Activated naive CD8-positive, alpha-beta T cell treated with anti-CD3 and anti-CD28 coated beads, Interleukin-2, amount 50 U/mL, for 24 hours (primary cell): ENCODE measurements at places on chromosomes 16 and 17.

DNA sequence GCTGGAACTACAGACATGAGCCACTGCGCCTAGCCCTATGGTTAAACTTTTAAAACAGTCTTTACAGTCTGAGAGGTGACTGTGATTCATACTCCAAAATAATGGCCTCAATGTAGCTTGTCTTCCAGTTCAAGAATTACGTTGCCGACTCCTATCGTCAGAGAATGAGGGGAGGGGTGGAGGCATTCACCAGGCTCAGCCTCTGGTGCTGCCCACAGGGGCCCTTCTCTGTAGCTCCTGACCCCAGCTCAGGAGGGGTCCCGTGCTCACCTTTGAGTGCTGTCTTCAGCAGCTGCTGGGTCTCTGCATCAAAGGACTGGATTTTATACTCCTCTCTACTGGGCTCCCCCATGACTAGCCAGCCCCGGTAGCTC is 1.2 kb downstream of the MIF4GD start:
- H3K27ac ChIP-seq: peak overlapping the region; percentile 80
- H3K4me1 ChIP-seq: peaks cover 28% of the 10 kb centered on the region
- H3K4me3 ChIP-seq: peak overlapping the region; percentile 82
- DNase-seq: no peak

- H3K4me3 ChIP-seq: no peak overlapping the region
- no peaks in the 10 kb centered on the region for H3K27me3 ChIP-seq
- peaks cover 45% of the 10 kb centered on the region for H3K36me3 ChIP-seq
These were observed 8.1 kb downstream of the NDE1 start for GRCh38 chr16:15658149-15658548.

GRCh38 chr17:7111784-7112509 is 2.7 kb downstream of the ASGR2 start:
- no peaks in the 10 kb centered on the region for H3K27me3 ChIP-seq
- H3K36me3 ChIP-seq: no peaks in the 10 kb centered on the region
- H3K27ac ChIP-seq: no peak overlapping the region
- DNase-seq: no peak

DNA sequence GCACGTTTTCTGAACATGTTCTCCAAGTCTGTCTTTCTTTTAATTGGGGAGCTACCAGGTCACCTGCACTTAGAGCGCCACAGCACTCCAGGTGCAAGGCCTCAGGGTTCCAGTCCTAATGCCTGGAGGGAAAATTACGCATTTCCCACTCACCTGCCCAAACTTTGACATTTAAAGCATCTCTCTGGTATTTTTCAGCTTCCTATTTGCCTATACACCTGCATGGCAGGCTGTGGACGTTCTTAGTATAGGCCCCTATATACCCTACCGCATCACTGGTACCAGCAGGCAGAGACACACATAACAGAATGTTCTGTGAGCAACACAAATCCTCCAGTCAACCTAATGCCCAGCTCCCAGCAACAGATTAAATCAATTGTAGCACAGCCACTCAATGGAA is 213.3 kb downstream of the MRTFB start:
- H3K4me1 ChIP-seq: peaks cover 17% of the 10 kb centered on the region
- H3K27me3 ChIP-seq: no peaks in the 10 kb centered on the region
- peaks cover 2% of the 10 kb centered on the region for H3K36me3 ChIP-seq
- no peak for DNase-seq

- no peaks in the 10 kb centered on the region for H3K27me3 ChIP-seq
- no peak for DNase-seq
- no peak overlapping the region for H3K4me3 ChIP-seq
These were observed 11.2 kb downstream of the GAA start for GRCh38 chr17:80112471-80113032.

GRCh38 chr17:40329839-40330794 is 21.1 kb downstream of the RARA start:
- peaks cover 90% of the 10 kb centered on the region for H3K4me1 ChIP-seq
- DNase-seq: peak; percentile 37
- H3K27ac ChIP-seq: peak overlapping the region; percentile 49
- H3K36me3 ChIP-seq: peaks cover 23% of the 10 kb centered on the region

DNA sequence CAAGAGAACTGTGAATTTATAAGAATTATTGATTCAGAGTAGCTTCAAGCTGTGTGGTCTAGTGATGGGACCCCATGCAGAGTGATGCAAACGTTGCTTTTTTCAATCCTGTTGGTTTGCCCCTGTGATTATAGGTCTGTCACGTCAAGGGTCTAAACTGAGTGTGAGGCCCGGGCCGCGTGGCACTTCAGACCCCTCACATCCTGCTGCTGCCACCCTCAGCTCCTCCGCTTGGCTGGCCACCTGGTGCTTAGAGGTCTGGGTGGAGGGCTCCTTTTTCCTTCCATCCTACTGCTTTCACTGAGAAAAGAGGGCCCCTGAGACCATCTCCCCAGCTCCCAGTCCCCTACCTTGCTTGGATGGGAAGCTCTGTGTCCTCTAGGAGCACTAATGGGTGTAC is 12.0 kb downstream of the MYL4 start:
- H3K4me3 ChIP-seq: no peak overlapping the region
- H3K27me3 ChIP-seq: no peaks in the 10 kb centered on the region
- H3K4me1 ChIP-seq: peaks cover 42% of the 10 kb centered on the region
- DNase-seq: no peak
- H3K36me3 ChIP-seq: no peaks in the 10 kb centered on the region

DNA sequence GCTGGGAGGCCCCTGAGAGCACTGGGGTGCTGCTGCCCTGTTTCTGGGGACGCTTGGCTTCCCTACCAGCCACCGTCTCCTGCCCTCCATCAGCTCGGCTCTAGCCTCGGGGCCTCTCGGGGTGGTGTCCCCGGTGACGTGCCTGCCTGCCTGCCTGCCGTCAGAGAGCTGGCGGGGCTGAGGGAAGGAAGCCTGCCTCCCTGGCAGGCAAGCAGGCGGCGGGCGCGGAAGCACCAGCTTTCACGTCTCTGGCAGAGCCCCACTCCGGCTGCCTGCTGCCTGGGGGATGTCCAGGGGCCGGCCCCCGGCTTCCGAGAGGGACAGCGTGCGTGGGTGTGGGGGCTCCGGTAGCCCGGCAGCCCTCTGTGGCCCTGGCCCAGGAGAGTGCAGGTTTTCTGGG is 9.3 kb downstream of the CENPX start:
- no peak for DNase-seq
- H3K4me1 ChIP-seq: peaks cover 4% of the 10 kb centered on the region

- peak; percentile 64 for DNase-seq
- H3K27ac ChIP-seq: peak overlapping the region; percentile 94
- peak overlapping the region; percentile 97 for H3K4me3 ChIP-seq
- peaks cover 58% of the 10 kb centered on the region for H3K4me1 ChIP-seq
- no peaks in the 10 kb centered on the region for H3K27me3 ChIP-seq
These were observed 709 bp downstream of the STAT5A start for GRCh38 chr17:42288803-42289610.

DNA sequence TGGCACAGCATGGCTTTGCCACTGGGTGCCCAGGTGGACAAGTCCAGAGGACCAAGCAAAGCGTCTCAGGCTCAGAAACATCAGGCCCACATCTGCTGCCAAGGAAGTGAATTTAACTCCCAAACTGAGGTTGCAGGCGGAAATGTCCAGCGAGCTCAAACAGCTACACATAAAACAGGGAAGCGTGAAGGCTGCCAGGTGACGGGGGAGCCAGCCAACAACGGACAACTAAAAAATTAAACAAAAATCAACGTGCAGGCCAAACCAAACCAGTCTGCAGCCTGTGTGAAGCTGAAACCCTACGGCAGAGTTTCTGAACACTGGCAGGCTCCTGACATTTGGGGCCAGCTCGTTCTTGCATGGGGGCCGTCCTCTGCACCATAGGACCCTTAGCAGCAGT is 2.5 kb downstream of the TK1 start:
- no peaks in the 10 kb centered on the region for H3K27me3 ChIP-seq
- peaks cover 45% of the 10 kb centered on the region for H3K36me3 ChIP-seq
- H3K27ac ChIP-seq: no peak overlapping the region
- H3K4me3 ChIP-seq: no peak overlapping the region

- H3K36me3 ChIP-seq: no peaks in the 10 kb centered on the region
- no peaks in the 10 kb centered on the region for H3K4me1 ChIP-seq
- H3K4me3 ChIP-seq: no peak overlapping the region
- H3K27me3 ChIP-seq: peaks cover 24% of the 10 kb centered on the region
These were observed 103.4 kb upstream of the NUDT7 start for GRCh38 chr16:77618951-77619350.
